ENCODE measurements at places on chromosomes 4 and X.

GRCh38 chrX:140040386-140040785 is 75.1 kb upstream of the CXorf66 start:
- DNase-seq, result no peak

DNA sequence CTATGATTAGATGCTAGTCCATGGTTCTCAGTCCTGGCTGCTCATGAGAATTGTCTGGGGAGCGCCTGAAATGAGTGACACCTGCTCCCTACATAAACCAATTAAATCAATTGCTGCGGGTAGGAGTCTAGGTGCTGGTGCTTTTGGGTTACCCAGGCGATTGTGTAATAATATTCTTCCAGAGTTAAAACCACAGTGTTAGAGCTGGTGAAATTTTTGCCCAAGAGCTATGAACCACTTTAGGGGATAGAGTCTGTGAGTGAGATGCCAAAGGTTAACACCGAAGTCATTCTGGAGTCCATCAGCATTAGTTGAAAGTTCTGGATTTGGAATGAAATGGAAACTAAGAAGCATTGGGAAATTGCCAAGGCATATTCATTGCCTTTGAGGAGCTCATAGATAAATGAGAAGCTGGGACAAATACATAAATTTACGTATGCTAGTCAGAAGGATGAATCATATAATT is 15.3 kb downstream of the PDK3 start:
- peak; percentile 8 for DNase-seq

DNA sequence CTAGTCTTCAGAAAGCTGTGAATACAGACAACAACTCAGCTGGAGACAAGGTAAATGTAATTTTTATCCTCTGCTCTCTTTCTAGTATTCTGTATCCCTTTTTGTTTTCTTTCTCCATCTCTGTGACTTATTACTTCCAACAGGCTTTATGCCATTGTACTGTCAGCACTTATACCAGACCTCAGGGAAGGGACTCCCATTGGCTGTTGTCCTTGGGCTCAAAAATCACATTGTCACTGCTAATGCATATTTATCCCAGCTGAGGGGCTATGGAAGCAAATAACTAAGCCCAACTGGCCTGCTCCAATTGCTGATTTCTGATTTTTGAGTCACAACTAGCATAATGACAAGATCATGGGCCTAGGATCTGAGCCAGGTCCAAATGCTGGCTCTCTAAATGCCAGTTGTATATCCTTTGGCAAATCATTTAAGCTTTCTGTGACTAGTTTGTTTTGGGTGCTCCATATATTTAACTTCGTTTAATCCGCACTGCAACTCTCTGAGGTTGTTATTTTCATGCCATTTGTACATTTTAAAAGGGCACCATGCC is 395.1 kb upstream of the GNPDA2 start:
- no peak for DNase-seq

- DNase-seq, result peak; percentile 15
These were observed 8.9 kb upstream of the GSX2 start for GRCh38 chr4:54090804-54091623.

- no peak for DNase-seq
These were observed 370.4 kb upstream of the CPEB2 start for GRCh38 chr4:14631806-14632440.

GRCh38 chr4:169253904-169254303 is 16.9 kb downstream of the SH3RF1 start:
- no peak for DNase-seq

DNA sequence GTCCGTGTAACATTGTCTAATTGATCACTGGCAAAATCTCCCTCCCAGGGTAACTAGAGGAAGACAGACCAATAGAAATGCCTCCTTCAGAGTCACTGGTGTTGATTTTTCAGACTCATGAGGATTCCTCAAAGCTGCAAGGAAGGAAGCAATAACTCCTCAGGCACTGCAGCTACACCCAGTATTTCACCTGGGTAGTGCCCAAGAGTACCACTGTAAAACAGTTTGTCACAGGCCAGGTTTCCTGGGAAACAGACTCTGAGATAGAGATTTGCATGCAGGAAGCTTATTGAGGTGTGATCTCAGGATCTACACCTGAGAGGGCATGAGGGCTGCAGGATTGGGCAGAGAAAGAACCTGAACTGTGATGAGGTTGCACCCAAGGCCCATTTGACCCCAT is 240.7 kb upstream of the ATP6AP2 start:
- no peak for DNase-seq

DNA sequence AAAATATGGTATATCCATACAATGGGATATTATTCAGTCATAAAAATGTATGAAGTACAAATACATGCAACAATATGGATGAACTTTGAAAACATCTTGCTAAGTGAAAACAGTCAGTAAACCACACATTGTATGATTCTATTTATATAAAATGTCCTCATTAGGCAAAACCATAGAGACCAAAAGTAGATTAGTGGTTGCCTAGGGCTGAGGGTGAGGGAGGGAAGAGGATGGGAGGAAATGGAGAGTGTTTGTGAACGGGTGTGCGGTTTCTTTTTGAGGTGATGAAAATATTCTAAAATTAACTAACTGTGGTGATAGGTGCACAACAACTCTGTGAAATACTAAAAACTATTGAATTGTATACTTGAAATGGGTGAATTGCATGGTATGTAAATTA is 29.6 kb downstream of the TEX11 start:
- no peak for DNase-seq

DNA sequence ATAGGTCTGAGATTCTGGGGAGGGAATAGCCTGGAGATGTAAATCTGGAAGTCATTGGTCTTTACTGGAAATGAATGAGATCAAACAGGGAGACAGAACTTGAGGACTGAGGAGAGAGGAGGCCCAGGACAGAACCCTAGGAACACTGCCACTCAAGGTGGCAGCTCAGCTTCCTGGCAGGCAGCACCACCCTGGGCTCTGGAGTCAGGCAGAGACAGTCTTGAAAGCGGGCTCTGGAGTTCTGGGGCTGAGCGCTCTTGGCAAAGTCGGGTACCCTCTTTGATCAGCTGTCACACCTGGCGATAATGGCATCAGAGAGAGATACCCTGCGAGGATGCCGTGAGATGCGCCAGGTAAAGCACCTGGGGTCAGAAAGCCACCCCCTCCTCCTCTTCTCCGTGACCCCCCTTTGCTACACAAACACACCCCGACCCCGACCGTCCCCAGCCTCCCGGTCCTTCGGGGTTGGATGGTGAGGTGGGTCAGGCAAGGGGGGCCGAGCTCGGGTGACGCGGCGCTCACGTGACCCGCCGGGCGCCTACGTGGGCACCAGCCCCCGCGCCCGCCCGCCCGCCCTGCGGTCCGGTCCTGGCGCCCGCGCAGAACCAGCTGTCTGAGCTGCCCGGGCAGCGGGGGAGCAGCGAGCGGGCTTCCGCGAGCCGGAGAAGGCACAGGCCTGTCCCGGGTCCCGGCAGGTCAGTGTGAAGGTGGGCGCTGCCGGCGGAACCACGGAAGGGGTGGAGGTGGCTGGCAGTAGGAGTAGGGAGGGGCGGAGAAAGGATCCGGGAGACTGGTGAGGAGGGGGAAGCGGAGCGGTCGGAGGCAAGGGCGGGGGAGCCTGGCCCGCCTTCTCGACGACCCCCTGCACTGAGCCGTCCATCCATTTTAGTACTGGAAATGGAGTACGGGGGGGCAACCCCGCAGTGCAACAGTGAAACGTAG is at the start of gene TCEAL3:
TSS of gene TCEAL3 (plus strand) at position 600 of the 942 bp plus-strand sequence. CDS start 1,102 bp downstream, outside the sequence.
- DNase-seq, result peak; percentile 29

DNA sequence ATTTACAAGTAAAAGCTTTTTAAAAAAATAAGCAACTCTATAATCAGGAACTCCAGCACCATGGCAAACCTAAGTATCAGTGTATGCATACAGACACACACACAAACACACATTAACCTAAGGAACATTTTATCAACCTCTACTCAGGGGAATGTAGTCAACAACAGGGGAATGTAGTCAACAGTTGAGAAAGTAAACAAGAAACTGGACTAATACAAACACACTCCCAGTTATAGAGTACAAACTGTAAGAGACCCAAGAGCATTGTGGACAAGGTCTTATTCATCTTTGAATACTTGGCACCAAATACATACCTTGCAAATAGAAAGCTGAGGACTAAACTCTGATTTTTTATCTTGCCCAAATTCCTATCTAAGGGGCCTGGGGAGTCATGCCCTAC is 36.2 kb downstream of the PAPSS1 start:
- DNase-seq, result no peak

- DNase-seq, result no peak
These were observed 432.4 kb downstream of the DMD start for GRCh38 chrX:32778965-32779364.

DNA sequence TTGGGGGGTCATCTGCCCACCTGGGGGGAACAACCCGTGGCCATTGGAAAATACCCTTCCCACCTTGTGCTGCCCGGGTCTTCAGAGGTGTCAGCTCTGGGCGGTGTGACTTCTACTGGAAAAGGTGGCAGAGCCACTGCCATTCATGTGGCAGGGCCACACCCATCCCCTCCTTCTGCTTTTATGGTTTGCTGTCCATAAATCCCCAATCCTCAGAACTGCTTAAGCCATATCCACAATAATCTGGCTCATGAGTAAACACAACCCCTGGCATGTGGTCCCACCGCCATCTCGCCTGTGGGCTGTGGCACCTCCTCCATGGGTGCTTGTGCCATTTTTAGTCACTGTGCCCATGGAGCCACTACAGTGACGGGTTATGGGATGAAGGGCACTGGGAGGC is 20.6 kb downstream of the SORCS2 start:
- DNase-seq, result no peak

GRCh38 chr4:74331944-74332343 is 23.7 kb downstream of the EPGN start:
- DNase-seq, result no peak

DNA sequence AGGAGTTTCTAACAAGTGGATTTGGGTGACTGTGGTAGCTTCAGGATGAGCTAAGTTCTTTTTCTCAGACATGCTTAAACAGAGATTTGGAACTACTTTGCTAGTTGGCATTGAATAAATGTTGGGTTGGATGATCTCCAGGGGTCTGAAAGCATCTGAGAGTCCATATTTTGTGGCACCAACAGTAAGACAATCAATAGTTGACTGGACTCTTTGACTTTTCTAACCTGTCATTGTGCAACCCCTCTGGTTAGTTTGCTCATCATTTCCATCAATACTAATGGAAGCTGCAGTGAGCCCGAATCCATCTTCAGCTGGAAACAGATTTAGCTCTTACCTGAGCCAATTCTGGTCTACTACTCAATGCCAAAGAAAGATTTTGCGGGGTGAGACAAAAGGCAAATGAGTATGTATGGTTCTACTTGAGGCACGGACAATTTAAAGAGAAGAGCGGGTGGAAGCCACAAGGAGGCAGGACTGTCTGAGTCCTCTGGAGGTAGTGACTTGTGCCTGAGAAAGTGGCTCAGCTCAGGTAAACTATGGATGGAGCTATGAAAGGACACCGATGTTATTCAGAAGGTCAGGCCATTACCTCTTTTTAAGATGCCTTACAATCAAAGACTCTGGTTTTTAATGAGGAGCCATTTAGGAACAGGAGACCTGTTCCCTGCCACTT is 118.7 kb downstream of the MID1IP1 start:
- no peak for DNase-seq

DNA sequence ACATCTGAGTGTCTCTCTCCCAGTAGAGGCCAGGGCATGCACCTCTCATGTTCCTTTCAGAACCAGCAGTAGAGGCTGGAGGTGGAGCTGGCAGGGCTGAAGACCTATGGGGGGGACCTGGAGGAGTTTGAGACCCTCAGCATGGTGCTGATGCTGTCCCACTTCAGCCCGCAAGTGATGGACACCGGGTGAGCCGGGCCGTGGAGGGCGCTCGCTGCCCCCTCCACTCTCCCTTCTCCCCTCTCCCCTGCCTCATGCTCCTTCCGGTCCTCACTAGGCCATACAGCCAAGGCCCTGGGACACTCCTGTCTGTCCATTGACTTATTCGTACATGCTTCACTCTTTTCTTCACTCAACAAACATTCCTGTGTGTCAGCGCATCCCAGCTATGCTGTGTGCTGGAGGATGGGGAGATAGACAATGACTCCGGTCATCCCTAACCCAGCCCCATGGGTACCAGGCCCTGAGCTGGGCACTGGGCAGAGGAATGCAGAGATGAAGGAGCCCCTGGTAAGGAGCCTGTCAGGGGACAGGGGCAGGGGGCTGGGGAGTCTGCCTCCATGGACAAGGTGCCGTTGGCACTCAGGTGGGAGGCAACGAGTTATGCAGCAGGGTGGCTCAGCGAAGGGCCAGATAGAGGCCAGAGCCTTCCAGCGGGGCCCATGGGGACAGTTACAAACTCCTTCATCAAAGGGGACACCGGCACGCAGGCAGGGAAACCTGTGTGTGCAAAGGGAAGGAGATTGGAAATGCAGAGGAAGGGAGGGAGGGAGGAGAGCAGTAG is 28.4 kb upstream of the WFS1 start:
- DNase-seq, result no peak

All from activated gamma-delta T cell treated with Interleukin-2 at 50 U/mL for 16 hours (primary cell).